Fibroblast of skin of right biceps (primary cell): ENCODE measurements at places on chromosomes 5 and 9.

DNA sequence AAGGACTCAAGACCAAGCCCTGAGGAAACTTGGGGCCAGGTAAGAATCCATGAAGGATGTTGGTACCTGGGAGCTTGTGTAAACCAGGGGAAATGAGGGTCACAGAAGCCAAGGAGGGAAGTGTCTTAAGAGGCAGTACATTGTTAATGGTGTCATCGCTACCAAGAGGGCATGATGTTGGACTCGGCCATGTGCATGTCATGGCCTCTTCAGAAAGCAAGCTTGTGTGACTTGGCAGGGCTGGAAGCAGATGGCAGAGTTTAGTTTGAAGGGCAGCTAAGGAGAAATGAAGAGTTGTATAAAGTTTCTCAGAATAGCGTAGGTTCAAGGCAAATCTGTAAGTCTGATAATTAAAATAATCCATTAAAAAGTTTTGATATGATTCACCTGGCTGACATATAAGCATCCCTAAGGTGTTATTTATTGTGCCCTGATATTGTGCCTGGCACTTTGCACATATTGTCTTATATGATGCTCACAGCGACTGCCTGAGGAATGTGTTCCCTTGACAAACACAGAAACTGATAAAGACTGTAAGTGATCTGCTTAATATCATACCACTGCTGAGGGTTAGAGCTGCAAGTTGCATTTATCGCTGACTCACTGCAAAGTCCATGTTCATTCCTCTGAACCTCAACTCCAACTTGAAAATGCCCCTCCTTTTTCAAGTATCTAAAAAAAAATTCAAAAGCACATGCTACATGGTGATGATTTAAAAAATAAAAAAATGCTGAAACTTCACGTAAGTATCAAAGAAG, 81.3 kb upstream of the PTPN3 start:
- DNase-seq = peak; percentile 27

GRCh38 chr5:120155873-120156272, 308.2 kb upstream of the PRR16 start:
- no peak for DNase-seq

- DNase-seq = no peak
Measured at GRCh38 chr5:86320266-86320665, 297.5 kb upstream of the COX7C start.

DNA sequence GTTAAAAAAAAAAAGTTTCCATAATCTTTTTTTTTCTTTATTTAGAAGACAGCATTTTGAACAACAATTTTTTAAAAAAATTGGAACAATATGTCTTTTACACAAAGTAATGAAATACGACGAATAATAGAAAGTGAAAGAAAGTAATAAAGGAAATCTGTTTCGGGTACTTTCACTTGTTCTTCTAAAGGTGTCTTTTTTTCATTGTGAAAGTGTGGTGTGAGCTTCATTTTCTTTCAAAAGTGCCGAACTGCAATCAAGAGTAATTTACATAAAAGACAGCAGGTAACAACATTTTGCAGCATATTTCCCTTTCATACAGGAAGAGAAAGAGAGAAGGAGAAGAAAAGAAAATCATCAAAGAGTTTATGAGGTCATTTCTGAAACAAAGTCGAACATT, 159.7 kb upstream of the CDH12 start:
- DNase-seq = no peak

DNA sequence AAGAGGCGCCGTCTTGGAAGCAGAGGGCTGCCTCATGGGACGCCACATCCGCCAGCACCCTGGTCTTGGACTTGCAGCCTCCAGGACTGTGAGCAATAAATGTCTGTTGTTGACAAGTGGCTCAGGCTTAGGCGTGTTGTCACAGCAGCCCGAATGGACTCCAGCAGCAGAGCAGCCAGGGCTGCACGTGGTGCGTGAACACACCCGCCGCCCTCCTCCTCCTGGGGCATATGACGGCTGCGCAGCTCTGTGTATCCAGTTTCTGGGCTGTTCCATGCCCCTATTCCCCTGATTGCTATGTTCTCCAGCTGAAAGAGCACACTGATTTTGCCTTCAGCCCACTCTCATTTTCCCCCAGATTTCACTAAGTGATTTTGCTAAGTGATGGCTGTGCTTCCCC, 36.0 kb upstream of the CLPTM1L start:
- no peak for DNase-seq

DNA sequence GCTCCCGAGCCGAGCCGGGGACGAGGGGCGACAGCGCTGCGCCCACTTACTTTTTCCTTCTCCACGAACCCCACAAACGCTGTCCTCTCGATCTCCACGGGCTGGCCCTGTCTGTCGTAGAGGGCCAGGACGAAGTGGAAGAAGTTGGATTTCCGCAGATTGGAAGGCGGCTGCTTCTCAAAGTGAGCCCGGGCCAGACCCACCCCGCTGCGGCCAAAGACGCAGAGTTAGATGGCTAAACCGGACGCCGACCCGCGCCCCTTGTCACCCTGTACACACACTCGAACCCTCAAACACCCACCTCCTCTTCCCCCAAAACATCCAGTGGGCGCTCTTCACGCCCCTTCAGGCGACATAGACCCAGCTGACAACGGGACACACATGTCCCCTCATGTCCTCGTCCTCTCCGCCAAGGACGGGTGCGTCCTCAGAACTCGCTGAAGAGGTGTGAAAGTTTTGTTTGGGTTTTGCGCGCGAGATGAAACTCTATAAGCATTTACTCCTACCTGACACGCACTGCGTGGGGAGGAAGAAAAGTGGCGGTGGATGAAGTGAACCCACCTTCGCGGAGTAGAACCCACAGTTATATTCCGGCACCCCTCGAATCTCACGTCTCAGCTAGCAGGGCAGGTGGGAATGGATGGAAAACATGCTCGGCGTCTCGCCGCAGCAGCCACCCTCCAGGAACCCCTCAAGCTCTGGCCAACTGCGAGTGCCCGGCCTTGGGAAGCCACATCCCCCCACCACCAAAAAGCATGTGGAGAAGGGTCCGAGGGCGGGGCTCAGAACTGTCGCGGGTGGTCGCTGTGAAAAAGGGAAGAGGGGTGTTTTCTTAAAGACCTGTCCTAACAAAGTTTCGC, 2.6 kb downstream of the EBF1 start:
- no peak for DNase-seq

- peak; percentile 78 for DNase-seq
Measured at GRCh38 chr5:97764700-97765099, 581.7 kb upstream of the RIOK2 start.

DNA sequence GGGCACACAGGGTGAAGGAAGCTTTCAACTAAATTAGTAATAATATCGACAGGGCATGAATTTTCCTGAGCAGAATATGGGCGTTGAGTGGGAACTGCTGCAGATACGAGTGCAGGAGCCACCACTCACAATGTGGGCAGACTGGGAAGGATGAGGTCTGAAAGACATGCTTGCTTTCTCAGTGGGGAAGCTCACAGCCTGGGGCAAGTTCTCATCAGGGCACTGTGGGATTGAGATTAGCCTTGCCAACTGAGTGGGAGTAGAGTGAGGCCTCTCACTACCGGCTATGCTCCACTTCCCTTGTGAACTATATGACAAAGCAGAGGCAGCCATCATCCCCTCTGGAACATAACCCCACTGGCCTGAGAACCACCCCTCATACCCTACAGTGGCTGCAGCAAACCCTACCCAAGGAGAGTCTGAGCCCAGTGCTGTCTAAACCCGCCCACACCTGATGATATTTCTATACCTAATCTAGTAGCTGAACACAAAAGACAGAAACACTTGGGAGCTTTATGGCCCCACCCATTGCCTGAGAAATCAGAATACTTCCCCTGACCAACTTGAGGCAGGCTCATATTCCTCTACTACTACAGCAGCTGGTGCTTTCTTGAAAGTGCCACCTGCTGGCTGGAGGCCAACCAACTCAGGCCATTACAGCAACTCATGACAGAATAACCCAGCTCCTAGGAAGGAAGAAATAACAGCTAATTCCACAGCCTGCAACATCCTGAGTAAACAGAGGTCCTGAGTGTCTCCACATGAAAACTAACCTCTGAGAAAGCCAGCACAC, 173.7 kb upstream of the SPEF2 start:
- DNase-seq = no peak

- no peak for DNase-seq
Measured at GRCh38 chr5:14143546-14143840, 351 bp downstream of the TRIO start.

GRCh38 chr5:53362521-53362941, 117.9 kb upstream of the FST start:
- DNase-seq = peak; percentile 100

- DNase-seq = peak; percentile 7
Measured at GRCh38 chr5:151195622-151196021, 28.3 kb downstream of the CCDC69 start.

GRCh38 chr5:151697452-151697851, 10.7 kb upstream of the SPARC start:
- DNase-seq = no peak

GRCh38 chr9:77433675-77434445, 214.3 kb downstream of the GNA14 start:
- DNase-seq = peak; percentile 65

GRCh38 chr9:91522481-91522880, 98.8 kb upstream of the NFIL3 start:
- DNase-seq = no peak

- no peak for DNase-seq
Measured at GRCh38 chr9:92030367-92030766, 80.3 kb upstream of the ROR2 start.

GRCh38 chr5:35415309-35415708, 185.0 kb upstream of the PRLR start:
- no peak for DNase-seq

DNA sequence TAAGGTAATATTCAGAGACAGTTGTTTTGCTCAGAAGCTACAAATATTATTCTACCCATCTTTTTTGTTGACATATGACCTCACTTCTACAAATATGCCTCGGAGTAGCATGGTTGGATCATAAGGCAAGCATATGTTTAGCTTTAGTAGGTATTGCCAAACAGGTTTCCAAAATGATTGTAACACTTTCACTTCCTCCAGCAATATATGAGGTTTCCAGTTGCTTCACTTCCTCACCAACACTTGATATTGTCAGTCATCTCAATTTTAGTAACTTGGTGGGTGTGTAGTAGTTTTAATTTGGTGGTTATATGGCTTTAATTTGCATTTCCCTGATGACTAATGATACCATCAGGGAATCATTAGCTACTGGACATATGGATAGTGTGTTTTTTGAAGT, 46.7 kb downstream of the TNFSF8 start:
- no peak for DNase-seq

DNA sequence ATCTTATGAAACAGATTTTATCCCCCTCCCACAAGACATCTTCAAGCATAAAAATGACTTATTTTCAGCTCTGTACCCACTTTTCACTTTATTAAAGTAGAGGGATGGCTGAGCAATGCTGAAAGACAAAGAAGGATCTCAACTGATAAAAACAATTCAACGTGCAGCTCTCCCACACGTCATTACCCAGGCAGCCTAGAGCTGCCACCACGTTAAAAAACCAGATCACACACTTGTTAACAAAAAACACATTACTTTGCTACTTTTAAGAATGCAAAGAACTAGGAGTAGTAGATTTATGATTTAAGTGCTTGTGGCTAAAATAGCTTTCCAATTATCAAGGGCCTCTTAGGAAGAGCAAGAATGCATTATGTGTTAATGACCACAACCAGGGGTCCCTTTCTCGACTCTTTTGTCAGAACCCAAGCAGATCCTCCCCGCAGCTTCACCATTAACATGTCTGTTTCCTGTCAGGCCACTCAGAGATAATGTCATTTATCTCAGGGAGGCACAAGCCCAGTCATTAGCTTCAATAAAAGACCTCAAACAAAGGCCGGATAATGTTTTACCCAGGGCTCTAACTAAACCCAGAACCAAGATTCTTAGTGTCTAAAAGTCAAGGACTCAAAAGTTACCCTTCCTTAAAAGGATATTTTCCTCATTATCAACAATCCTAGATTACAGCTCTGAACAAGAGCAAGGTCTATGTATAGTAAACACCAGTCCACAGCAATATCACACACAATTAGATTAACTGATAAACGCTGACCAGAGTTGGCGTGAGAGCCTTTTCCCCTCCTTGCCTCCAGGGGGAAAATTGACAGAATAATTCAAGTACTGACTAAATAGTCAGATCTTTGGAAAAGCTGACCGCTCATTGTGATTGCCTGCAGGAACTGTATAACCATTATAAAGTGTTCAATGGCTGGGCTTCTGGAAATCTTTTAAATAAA, 7.5 kb downstream of the ZNF608 start:
- DNase-seq = peak; percentile 49

DNA sequence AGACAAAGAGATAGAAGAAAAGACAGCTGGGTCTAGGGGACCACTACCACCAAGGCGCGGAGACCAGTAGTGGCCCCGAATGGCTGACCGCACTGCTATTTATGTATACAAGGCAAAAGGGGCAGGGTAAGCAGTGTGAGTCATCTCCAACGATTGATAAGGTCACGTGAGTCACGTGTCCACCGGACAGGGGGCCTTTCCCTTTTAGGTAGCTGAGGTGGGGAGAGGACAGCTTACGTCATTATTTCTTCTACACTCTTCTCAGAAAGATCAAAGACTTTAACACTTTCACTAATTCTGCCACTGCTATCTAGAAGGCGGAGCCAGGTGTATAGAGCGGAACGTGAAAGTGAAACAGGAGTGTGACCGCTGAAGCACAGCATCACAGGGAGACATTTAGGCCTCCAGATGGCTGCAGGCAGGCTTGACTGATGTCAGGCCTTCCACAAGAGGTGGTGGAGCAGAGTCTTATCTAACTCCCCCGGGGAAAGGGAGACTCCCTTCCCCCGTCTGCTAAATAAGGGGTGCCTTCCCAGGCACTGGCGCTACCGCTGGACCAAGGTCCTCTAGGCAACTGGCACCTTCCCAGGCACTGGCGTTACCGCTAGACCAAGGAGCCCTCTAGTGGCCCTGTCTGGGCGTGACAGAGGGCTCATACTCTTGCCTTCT, 6.1 kb upstream of the PRR16 start:
- DNase-seq = peak; percentile 54

GRCh38 chr9:14554886-14555285, 138.3 kb downstream of the ZDHHC21 start:
- peak; percentile 26 for DNase-seq

GRCh38 chr5:180153099-180153498, 55.9 kb downstream of the RASGEF1C start:
- DNase-seq = no peak

DNA sequence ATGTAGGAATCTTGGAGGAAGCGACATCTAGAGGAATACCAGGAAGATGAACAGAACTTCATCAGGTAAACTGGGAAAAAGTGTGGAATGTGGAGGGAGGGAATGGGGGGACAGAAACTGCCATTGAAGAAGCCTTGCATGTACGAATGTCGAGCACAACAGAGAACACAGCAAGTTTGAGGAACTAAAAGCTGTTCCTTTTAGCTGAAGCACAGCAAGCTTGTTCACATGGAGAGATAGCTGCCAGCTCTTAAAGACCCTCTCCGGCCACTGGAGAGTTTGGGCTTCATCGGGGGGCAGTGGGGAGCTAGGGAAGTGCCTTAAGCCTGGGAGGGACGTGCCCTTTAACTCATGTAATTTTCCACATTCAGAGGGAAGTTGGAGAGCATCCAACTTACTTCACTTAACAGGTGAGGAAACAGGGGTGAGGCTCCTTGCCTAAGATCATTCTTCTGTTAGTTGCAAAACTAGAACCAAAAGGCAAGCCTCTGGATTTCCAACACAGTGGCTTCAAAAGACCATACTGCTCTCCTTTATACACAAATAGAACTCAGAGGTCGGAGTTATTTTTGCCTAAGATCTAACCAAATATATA, 2.3 kb upstream of the CYFIP2 start:
- DNase-seq = no peak
